ENCODE measurements at places on chromosomes 1 and 21.

- no peak for DNase-seq
Observed at GRCh38 chr1:38004284-38005108, 818 bp downstream of the FHL3 start.

- no peak for DNase-seq
Observed at GRCh38 chr1:161216945-161217712, 2.0 kb downstream of the FCER1G start.

GRCh38 chr1:203390298-203390697 is 39.4 kb upstream of the FMOD start:
- no peak for DNase-seq

GRCh38 chr1:111147948-111148347 is 7.9 kb downstream of the CEPT1 start:
- DNase-seq = no peak

DNA sequence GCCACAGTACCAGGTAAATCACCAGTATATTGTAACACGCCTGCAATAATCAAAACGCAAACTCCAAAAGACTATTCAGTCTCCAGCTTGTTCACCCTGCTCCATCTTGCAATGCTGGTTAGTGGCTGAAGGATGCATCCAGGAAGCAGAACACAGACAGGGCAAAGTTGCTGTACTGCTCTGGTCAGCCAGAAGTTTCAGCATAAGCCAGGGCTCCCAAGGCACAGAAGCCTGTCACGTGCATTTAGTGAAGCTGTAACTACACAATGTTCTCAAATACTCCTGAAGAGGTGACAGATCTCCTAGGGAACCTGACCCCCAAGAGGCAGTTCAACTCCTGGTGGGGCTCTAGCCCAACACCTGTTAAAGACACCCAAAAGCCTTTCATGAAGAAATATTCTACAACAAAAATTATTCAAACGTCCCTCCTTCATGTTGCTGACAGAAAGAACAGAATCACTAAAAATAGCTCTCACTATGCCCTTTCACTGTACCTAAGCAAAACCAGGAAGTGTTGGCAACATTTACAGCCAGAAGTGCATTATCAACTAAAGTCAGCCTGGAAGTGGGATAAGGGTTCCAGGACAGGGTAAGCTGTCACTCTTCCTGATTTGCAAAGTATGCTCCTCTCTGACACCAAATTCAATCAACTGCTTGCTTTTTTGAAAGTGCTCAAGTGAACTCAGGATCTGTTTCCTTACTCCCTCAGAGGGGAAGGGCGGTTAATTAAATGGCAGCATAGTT is 52.1 kb downstream of the SLC35D1 start:
- DNase-seq = no peak

GRCh38 chr1:35691571-35692220 is 27.0 kb downstream of the C1orf216 start:
- DNase-seq = no peak
